Pulmonary artery endothelial cell (primary cell): ENCODE measurements at places on chromosomes 11 and 22. TPM values are rescaled to one million over a fixed set of nuclear protein-coding genes. Genes with fewer than 3 reads are reported as not detected.

Gene SCGB2A2
- not detected in 2 replicates for total RNA-seq

Gene ZNF215
- total RNA-seq, result 4.6 and 5.9 TPM in 2 replicates

Gene NRXN2
- not detected in 2 replicates for total RNA-seq

Gene NCR3LG1
- total RNA-seq, result 8.8 and 10.5 TPM in 2 replicates

Gene TRIM49
- not detected in 2 replicates for total RNA-seq

Gene SHANK2
- under 0.01 TPM in 1 of 2 replicates, not detected in the other for total RNA-seq

Gene ALKBH3
- 28.2 and 42.8 TPM in 2 replicates for total RNA-seq

Gene WT1
- total RNA-seq, result under 0.01 and 0.25 TPM in 2 replicates

Gene CELSR1
- total RNA-seq, result 0.73 and 0.95 TPM in 2 replicates

Gene BLID
- total RNA-seq, result 2.6 and 3.2 TPM in 2 replicates

Gene ACTN3
- 0.07 TPM in 2 replicates for total RNA-seq

Gene TTC28
- 15.6 and 16.0 TPM in 2 replicates for total RNA-seq

Gene TANGO2
- total RNA-seq, result 36.4 and 72.1 TPM in 2 replicates

Gene CCDC81
- total RNA-seq, result 0.53 and 0.60 TPM in 2 replicates

Gene PDGFB
- total RNA-seq, result 53.3 and 69.0 TPM in 2 replicates

Gene KRTAP5-11
- not detected in 2 replicates for total RNA-seq

Gene CLCF1
- total RNA-seq, result 1.6 and 2.2 TPM in 2 replicates

Gene ANO9
- 0.07 TPM in 1 of 2 replicates, not detected in the other for total RNA-seq

Gene OR51B2
- total RNA-seq, result not detected in 2 replicates

Gene RFPL3
- not detected in 2 replicates for total RNA-seq

Gene MAJIN
- not detected in 2 replicates for total RNA-seq

Gene MFRP
- total RNA-seq, result not detected in 2 replicates

Gene MS4A3
- not detected in 2 replicates for total RNA-seq

Gene FDX1
- total RNA-seq, result 9.5 and 11.2 TPM in 2 replicates

Gene NLRP14
- 0.21 and 0.40 TPM in 2 replicates for total RNA-seq

Gene ART5
- not detected in 2 replicates for total RNA-seq

Gene KRTAP5-8
- not detected in 2 replicates for total RNA-seq

Gene ESAM
- 85.7 and 102 TPM in 2 replicates for total RNA-seq

Gene FAM180B
- total RNA-seq, result 0.07 TPM in 1 of 2 replicates, not detected in the other

Gene MPPED2
- not detected in 2 replicates for total RNA-seq

Gene RAG1
- total RNA-seq, result 0.78 and 1.1 TPM in 2 replicates

Gene SAA4
- not detected in 2 replicates for total RNA-seq

Gene MS4A5
- not detected in 2 replicates for total RNA-seq

Gene OR2AG2
- 0.07 TPM in 2 replicates for total RNA-seq

Gene BBOX1
- not detected in 2 replicates for total RNA-seq

Gene ZBTB16
- 17.3 and 41.7 TPM in 2 replicates for total RNA-seq

Gene PPP1CA
- 239 and 250 TPM in 2 replicates for total RNA-seq
